ENCODE measurements at places on chromosomes 5 and 9.

DNA sequence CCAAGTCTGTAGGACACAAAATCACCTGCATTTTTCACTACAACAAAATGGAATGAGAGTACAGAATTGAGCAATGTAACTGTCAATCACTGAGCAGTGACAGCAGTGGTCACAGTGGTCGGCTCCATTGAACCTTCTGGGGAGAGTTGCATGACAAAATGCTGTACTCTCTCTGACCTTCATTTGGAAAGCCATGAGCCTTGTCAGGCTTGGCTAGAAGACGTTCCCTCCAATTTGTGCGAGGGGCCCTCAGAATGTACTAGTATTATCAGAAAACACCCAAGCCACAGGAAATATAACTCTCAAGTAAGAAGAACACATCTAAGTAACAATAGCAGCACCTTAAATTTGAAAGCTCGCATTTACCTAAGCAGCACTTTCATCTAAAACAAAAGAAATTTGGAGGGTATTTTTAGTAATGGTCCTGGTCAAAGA is 425.6 kb upstream of the MEF2C start:
- no peaks in the 10 kb centered on the region for H3K36me3 ChIP-seq
- no peak for DNase-seq
- H3K27ac ChIP-seq: no peak overlapping the region

GRCh38 chr5:38613992-38614836 is 57.8 kb upstream of the LIFR start:
- no peaks in the 10 kb centered on the region for H3K27me3 ChIP-seq
- peaks cover 8% of the 10 kb centered on the region for H3K4me1 ChIP-seq
- H3K27ac ChIP-seq: peak overlapping the region; percentile 78
- peak; percentile 91 for DNase-seq

GRCh38 chr5:151469386-151469785 is 22.0 kb downstream of the SLC36A1 start:
- DNase-seq: no peak
- H3K4me3 ChIP-seq: no peak overlapping the region
- no peak overlapping the region for H3K27ac ChIP-seq
- no peaks in the 10 kb centered on the region for H3K27me3 ChIP-seq

DNA sequence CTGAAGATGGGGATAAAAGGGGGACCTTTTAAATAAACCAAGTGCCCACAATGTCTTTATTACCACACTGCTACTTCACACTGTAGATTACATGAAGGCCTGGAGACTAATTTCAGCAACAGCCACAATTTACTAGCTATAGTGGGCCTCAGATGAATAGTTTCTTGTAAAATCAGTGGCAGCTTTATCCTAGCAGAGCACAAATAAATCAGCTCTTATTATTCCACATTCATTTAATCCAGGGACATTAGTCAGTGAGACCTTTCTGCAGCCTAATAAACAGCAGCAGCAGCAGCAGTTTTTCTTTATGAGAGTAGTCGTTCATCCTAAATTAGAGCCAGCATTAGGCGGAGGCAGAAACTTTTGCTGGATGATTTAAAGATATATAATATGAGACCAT is 542.3 kb downstream of the PSAT1 start:
- no peak overlapping the region for H3K27ac ChIP-seq
- DNase-seq: no peak
- H3K27me3 ChIP-seq: no peaks in the 10 kb centered on the region
- H3K4me3 ChIP-seq: no peak overlapping the region
- H3K4me1 ChIP-seq: no peaks in the 10 kb centered on the region
- no peaks in the 10 kb centered on the region for H3K36me3 ChIP-seq

DNA sequence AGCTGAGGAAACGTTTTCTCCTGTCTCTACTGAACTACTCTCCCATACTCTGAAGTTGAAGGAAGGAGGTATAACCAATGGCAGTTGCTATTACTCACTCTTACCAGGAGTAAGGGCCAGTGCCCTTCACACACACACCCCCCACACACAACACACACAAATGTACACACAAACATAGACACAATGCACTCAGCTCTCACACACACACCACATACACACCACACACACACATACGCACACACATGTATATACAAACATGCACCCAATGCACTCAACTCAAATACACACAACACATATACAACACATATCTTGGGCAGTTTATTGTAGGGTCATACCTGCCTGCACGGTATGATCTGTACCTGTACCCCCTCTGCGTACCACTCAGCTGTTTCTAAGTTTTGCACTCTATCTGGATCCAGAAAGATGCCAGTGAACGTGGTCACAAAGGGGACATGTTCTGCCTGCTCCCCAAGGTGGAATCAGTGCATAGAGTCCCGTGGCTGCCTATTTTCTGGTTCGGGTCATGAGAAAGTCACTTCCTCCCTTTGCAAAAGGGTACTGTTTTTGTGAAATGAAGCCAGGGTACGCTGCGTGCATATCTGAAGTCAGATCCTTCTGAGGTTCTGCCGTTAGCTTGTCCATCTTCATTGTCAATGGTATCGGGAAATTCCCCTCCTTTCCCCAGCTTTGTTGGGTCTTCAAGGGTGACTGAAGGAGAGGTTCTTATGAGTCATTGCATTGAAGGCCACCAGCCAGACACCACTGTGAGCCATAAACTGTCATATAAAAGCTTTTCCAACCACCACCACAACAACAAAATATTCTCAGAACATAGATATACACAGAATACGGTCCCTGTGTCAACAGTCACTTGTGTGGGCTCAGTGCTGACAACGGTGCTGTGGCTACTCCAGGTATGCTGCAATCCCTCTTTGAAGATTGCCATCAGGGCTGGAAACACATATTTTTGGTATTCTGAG is 131.9 kb downstream of the UGCG start:
- DNase-seq: no peak
- H3K27ac ChIP-seq: no peak overlapping the region
- H3K27me3 ChIP-seq: no peaks in the 10 kb centered on the region
- no peak overlapping the region for H3K4me3 ChIP-seq
- peaks cover 7% of the 10 kb centered on the region for H3K4me1 ChIP-seq

DNA sequence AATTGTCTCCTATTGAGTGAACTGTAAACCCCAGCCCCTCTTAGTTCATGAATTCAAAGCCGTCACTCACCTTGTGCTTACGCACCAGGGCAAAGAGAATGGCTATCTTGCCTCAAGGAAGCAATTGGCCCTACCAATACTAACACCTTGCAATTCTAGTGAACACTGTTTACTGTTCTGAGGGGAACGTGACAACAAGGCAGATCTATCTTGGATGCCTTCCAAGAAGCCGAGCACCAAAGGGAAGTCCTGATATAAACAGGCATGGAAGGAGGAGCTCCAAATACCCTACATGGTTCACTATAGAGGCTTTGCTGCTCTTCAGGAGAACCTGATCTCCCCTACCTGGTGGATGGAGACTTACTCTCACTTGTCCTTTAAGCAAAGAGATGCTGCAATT is 1.7 kb upstream of the PLPPR1 start:
- no peaks in the 10 kb centered on the region for H3K36me3 ChIP-seq
- H3K27ac ChIP-seq: no peak overlapping the region
- no peaks in the 10 kb centered on the region for H3K4me1 ChIP-seq
- H3K27me3 ChIP-seq: no peaks in the 10 kb centered on the region

- peaks cover 12% of the 10 kb centered on the region for H3K4me1 ChIP-seq
- H3K36me3 ChIP-seq: no peaks in the 10 kb centered on the region
- no peaks in the 10 kb centered on the region for H3K27me3 ChIP-seq
- peak; percentile 72 for DNase-seq
- H3K4me3 ChIP-seq: no peak overlapping the region
These were observed 6.3 kb downstream of the SPTAN1 start for GRCh38 chr9:128558431-128559310.

- no peaks in the 10 kb centered on the region for H3K27me3 ChIP-seq
- H3K4me3 ChIP-seq: no peak overlapping the region
- no peaks in the 10 kb centered on the region for H3K36me3 ChIP-seq
- no peak for DNase-seq
These were observed 1.8 kb upstream of the RHOBTB3 start for GRCh38 chr5:95729115-95730010.

- no peak overlapping the region for H3K27ac ChIP-seq
- no peaks in the 10 kb centered on the region for H3K36me3 ChIP-seq
- H3K4me1 ChIP-seq: no peaks in the 10 kb centered on the region
These were observed 219.0 kb downstream of the SREK1 start for GRCh38 chr5:66363097-66363496.

DNA sequence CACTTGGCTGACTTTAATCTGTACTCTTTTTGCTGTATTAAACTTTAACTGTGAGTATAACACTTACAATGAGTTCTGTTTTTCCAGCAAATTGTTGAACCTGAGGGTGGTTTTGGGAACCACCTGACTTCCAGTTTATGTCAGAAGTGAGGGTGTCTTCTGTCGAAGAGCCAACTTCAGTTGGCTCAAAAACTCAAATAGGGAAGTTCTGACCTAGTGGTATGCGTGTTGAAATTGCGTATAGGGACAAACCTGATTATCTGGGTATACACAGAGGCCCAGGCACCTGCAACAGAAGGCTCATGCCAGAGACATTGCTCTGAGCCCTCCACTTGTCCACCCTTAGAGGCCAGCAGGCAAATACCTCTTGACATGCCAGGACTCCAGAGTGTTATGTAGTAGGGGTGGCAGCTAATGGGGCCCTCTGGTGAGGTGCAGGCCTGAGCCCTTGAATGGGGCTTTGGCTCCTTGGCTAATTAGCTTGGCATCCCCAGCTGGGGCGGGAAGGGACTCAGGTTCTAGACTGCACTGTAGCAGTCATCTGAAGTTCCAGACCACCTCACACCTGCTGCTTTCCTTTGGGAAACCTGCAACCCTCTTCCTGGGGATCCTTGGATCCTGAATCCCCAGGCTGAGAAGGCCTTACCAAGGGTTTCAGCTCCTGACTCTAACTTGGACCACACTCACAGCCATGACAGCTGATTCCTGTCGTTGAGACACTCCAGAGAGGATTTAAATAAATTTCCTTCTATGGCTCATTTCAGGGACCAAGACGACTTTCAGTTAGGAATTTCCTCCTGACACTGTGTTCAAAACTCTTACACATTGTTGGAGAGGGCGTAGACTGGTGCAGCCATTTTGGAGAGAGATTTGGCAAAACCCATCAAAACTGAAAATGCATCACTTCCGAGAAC is 189.6 kb downstream of the HSPA4 start:
- H3K27ac ChIP-seq: no peak overlapping the region
- H3K27me3 ChIP-seq: no peaks in the 10 kb centered on the region
- no peak overlapping the region for H3K4me3 ChIP-seq
- no peaks in the 10 kb centered on the region for H3K4me1 ChIP-seq
- no peaks in the 10 kb centered on the region for H3K36me3 ChIP-seq

DNA sequence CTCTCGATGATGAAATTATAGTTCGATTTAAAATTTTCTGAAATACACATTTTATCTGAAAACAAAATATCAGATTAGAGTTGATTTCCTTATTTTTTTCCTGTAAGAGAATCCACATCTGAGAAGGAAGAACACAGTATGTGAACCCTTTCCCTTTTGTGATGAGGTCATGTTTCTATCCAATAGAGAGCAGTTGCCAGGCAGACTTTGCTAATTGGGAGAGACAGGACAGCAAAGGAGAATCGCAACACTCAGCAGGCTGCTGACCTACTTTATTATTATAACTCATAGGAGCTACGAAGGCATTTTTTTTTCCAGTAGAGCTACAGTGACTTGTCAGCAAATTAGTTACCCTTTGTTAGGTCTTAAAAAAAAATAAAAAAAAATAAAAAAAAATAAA is 242.1 kb downstream of the HCN1 start:
- H3K4me1 ChIP-seq: no peaks in the 10 kb centered on the region
- H3K4me3 ChIP-seq: no peak overlapping the region
- no peaks in the 10 kb centered on the region for H3K27me3 ChIP-seq
- H3K36me3 ChIP-seq: no peaks in the 10 kb centered on the region

- H3K27me3 ChIP-seq: no peaks in the 10 kb centered on the region
- no peak overlapping the region for H3K4me3 ChIP-seq
- no peak for DNase-seq
- no peaks in the 10 kb centered on the region for H3K36me3 ChIP-seq
- no peak overlapping the region for H3K27ac ChIP-seq
These were observed 472.0 kb upstream of the WWC1 start for GRCh38 chr5:167819406-167819805.

GRCh38 chr5:84181093-84181492 is 203.6 kb downstream of the EDIL3 start:
- H3K36me3 ChIP-seq: no peaks in the 10 kb centered on the region
- no peaks in the 10 kb centered on the region for H3K27me3 ChIP-seq

Data from prostate gland (tissue), 2 donors.